ENCODE measurements at places on chromosomes 11 and 22.

DNA sequence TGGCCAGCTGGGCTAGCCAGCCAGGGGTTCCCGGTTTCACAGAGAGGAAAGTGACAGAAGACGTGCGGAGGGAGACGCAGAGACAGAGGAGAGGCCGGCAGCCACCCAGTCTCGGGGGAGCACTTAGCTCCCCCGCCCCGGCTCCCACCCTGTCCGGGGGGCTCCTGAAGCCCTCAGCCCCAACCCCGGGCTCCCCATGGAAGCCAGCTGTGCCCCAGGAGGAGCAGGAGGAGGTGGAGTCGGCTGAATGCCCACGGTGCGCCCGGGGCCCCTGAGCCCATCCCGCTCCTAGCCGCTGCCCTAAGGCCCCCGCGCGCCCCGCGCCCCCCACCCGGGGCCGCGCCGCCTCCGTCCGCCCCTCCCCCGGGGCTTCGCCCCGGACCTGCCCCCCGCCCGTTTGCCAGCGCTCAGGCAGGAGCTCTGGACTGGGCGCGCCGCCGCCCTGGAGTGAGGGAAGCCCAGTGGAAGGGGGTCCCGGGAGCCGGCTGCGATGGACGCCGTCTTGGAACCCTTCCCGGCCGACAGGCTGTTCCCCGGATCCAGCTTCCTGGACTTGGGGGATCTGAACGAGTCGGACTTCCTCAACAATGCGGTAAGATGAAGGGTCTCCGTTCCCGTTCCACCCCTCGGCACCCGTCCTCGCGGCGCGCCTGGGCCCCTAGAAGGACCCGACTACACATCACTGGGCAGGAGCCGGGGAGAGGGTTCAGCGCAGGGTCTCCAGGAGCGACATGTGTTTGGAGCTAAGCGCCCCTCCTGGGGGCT lies at the start of gene CREB3L1:
Gene CREB3L1 (plus strand): TSS at position 41 of the 765 bp plus-strand sequence. CDS start 450 bp downstream, at position 491.
- no peak for DNase-seq

DNA sequence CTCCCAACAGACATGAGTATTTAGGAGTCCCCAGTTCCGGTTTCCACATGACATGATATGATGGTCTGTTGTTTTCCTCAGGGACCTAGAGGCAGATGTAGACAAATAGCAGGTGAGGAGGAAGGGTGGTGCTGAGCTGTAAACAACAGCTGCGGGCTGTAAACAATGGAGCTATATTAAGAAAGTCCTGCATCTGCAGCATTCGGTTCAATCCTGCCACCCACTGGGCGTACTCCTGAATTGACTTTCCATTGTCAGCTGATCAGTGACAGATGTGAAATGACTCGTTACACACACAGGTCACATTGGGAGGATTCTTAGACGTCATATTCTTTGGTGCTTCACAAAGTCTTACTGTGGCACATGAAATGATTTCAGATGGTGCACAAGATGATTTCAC lies 26.8 kb upstream of the RAG1 start:
- no peak for DNase-seq

- DNase-seq: no peak
Observed at GRCh38 chr11:12083380-12083779, 27.0 kb upstream of the MICAL2 start.

DNA sequence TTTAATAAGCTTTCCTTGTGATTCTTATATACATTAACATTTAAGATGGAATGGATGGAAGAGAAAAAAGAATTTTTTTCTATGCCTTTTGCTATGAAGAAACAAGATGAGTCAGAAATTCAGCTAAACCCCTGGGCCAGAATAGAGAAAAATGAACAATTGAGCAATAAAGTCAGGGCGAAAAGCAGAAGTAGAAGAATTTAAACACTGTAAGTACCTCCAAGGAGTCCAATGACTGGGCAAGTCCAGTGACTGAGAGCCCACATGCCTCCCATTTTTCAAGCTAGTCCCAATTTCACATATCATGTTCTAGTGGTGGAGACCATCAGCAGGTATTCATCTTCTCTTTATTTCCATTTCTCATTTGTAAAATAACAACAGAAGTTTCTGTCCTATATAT lies 18.6 kb upstream of the APLP2 start:
- no peak for DNase-seq

GRCh38 chr22:29715240-29715639 lies 4.6 kb upstream of the CABP7 start:
- DNase-seq: no peak

DNA sequence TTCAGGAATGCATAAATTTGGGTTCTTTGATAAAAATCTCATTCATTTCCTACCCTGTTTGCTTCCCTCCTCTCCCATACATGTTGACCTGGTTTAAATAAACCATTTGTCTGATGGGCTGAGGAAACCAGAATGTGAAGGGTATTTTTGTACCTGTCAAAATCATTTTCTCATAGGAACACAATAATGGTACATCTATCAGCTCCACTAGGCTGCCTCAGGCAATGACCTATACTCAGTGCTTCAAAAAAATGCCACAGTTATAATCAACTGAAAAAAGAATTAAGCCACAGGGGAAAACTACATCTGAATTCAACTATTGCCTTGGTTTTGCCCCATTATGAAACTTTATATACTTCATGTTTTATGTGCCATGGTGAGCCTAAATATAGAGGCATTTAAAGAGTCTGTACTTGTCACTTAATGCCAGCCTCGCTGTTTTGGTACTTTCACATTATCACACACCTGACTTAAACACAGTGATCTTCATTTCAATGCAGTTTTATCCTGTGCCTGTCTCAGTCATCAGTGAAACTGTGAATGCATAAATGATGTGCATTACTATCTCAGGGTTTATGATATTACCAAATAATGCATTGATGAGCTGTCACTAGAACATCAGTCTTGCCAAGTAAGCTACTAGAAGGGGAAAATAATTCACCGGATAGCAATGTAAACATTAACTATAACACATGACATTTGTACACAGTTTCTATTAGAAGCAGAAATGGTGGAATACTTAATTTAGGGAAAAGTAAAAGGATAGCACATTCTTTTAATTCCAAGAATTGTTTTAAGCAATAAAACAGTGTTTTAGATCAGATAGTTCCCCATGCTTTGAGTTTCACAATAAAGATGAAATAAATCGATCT lies 92.7 kb downstream of the MSANTD4 start:
- DNase-seq: no peak

GRCh38 chr22:32712644-32713355 lies 88.7 kb upstream of the TIMP3 start:
- no peak for DNase-seq

- DNase-seq: no peak
Observed at GRCh38 chr11:69647761-69648497, 7.0 kb downstream of the CCND1 start.

DNA sequence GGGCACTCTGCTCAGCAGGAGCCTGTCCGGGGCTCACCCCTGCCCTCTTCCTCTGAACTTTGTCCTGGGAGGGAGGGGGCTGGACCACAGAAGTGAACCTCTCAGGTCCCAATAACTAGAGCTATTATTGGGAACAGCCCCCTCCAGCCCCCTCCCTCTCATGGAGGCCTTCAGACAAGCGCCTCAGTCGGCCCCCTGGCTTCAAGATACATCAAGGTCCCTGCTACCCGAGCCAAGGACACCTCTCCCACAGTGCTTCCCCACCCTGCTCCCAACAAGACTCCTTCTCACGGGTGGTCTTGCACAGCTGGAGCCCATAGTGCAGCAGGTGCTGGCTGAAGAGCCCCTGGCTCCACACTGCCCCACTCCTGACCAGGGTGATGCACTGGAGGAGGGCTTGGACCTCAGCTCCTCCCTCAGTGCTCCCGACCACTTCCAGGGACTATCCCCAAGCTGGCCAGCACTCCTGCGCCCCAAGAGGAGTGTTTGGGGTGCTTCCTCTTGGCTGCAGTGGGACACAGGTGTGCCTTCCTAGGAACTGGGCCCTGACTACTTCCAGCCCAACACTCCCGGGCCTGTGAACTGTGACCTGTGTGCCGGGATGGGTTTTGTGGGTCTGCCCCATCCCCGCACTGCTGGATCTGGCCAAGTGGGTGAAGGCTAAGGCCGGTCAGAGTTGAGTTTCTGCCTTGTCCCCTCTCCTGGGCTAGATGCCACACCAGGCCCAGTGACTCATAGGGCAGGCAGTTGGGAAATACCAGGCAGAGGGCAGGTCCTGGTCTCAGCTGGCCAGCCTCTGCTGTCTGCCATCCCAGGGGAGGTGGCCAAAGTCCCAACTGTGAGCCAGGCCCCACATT lies 2.2 kb downstream of the PNPLA2 start:
- no peak for DNase-seq

DNA sequence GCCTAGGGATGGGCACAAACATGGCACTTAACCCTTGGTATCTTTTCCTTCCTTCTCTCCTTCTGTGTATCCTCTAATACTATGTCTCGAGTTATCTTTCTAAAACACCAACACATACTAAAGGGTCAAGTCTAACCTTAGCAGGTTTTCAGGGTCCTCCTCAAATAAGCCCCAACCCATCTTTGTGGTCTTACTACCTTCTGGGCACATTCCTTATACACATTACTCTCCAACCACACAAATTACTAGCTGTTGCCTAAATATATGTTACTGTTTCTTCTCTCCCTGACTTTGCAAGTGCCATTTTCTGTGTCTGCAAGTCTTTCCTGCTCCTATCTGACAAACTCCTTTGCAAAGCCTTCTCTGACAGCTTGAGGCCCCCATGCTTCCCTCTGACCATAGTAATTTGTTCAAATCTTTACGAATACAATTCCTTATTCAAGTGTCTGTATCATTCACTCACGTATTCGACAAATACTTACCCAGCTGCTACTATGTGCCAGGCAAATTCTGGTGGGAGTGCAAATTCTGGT lies 15.8 kb upstream of the NUP160 start:
- DNase-seq: no peak

DNA sequence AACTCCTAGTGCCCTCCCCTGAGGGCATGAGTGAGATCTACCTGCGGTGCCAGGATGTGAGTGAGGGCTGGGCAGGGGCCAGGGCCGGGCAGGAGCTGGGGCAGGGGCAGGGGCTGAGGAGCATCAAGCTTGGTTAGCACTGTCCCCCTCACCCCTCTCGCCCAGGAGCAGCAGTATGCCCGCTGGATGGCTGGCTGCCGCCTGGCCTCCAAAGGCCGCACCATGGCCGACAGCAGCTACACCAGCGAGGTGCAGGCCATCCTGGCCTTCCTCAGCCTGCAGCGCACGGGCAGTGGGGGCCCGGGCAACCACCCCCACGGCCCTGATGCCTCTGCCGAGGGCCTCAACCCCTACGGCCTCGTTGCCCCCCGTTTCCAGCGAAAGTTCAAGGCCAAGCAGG lies 5.7 kb downstream of the TRPT1 start:
- no peak for DNase-seq

- DNase-seq: no peak
Observed at GRCh38 chr22:25281675-25282345, 62.4 kb downstream of the CRYBB2 start.

- no peak for DNase-seq
Observed at GRCh38 chr11:107598225-107599139, 7.5 kb downstream of the ELMOD1 start.

DNA sequence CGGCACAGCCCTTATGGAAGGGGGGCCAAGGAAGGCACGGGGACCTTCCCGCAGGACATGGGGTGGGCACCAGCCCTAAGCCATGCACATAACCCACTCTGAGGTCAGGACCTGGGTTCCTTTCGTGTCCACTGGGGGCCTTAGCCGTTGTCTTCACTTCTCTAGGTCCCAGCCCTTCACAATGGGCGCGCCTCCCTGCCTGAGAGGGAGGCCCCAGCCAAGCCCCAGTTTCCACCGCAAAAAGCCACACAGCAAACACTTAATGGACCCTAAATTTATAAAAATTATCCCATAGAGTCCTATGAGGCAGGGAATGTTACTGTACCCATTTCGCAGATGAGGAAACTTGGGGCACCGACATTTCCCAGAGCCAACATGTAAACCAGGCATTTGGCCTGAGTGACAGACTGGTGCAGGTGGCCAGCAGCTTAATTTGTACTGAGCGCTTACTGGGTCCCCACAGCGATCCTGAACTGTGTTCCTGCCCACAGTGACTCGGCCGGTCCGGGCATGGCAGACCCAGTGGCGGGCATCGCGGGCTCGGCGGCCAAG lies 1.2 kb downstream of the GAS2L1 start:
- DNase-seq: no peak

DNA sequence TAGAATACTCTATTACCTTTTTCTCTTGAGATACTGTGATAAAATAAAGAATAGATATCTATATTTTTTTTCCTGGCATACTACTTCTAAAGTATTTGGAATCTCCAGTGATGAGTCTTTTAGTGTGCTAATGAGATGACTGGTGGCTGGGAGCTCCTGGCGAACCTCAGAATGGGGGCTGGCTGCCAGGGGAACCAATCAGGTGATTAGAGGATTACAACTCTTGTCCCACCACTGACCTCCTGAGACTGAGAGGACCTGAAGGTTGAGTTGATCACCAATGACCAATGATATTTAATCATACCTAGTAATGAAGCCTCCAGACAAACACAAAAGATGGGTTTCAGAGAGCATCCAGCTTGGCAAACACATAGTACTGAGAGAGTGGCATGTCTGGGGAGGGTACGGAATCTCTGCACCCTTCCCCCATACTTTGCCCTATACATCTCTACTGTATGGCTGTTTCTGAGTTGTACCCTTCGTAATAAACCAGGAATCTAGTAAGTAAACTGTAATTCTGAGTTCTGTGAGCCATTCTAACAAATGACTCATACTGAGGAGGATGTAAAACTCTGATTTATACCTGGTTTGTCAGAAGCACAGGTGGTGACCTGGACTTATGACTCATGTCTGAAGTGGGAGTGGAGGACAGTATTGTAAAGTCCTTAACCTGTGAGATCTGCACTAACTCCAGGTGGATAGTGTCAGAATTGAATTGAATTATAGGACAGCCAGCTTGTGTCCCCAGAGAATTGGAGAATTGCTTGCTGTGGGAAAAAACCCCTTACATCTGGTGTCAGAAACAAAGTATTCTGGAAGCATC lies 325.3 kb upstream of the LRRC4C start:
- peak; percentile 87 for DNase-seq

DNA sequence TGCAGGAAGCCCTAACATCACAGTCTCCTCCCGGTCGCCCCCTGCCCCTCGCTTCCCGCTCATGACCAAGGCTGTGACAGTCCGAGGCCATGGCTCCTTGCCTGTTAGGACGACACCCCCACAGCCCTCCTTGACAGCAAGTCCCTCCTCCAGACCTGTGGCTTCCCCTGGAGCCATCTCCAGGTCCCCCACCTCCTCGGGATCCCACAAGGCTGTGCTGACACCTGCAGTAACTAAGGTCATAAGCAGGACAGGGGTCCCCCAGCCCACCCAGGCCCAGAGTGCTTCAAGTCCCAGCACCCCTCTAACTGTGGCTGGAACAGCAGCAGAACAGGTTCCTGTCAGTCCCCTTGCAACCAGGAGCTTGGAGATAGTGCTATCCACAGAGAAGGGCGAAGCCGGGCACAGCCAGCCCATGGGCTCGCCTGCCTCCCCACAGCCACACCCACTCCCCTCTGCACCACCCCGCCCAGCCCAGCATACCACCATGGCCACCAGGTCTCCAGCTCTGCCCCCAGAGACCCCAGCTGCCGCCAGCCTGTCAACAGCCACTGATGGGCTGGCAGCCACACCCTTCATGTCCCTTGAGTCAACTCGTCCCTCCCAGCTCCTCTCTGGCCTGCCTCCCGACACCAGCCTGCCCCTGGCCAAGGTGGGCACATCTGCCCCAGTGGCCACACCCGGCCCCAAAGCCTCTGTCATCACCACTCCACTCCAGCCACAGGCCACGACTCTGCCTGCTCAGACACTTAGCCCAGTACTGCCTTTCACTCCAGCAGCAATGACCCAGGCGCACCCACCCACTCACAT lies 63.2 kb downstream of the OTOG start:
- DNase-seq: no peak

Data from epithelial cell of prostate (primary cell).